ENCODE measurements at places on chromosomes 1 and 21. TPM values are rescaled to one million over a fixed set of nuclear protein-coding genes. Genes with fewer than 3 reads are reported as not detected.

The RNASEL gene
- 10.0 TPM for total RNA-seq

The CHODL gene
- 4.8 TPM for total RNA-seq

The ORC1 gene
- 0.34 TPM for total RNA-seq

The SMYD2 gene
- 15.0 TPM for total RNA-seq

DNA sequence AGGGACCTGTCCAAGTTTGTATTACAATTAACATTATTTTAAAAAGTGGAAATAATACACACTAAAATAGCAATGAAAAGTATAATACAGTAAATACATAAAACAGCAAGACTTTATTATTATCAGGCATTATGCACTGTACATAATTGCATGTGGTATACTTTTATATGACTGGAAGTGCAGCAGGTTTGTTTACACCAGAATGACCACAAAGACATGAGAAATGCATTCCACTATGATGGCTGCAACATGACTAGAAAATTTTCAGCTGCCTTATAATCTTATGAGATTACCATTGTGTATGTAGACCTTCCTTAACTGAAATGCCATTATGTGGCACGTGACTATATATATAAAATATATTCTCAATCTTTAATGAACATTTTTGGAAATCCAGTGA is 1699.6 kb downstream of the KCNT2 start:
- DNase-seq, result no peak

- no peak for DNase-seq
Observed at GRCh38 chr1:59738152-59738551, 76.6 kb upstream of the HOOK1 start.

DNA sequence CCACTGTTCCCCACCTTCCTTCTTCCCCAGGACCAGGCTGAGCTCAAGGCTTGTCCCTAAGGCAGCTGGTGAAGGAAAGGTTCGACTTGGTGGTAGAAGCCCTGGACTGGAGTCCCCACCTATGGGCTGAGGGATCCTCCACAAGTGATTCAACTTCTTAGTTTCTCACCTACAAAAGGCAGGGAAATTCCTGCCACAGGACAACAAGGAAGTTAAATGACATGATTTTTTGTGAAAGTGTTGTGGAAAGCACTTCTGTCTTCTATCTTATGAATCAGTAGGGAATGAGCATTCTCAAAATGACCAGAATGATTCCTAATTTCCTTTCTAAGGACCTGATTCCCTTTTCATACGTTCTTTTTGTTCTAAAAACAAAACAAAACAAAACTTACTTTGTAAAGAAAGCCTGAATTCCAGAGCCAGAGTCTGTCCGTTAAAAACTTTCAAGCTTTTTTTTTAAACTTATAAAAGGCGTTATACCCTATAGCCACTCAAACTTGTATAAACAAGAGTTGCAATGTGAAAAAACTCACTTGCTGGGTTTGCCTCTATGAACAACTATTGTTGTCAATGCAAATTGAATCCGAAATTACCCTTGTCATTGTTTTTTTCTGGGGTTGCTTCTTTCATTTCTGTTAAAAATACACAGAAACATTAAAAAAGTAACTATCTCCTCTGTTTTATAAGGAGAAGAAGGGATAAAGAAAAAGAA is 12.2 kb downstream of the KCNJ15 start:
- no peak for DNase-seq
